Endothelial cell of coronary artery (primary cell): ENCODE measurements at places on chromosomes 4 and X. TPM values are rescaled to one million over a fixed set of nuclear protein-coding genes. Genes with fewer than 3 reads are reported as not detected.

The PABPC1L2B gene
- not detected in 2 replicates for total RNA-seq

The SLC25A14 gene
- 9.3 and 10.4 TPM in 2 replicates for total RNA-seq

The STK32B gene
- 9.8 and 17.7 TPM in 2 replicates for total RNA-seq

The GC gene
- total RNA-seq: not detected in 2 replicates

The CENPVL2 gene
- not detected in 2 replicates for total RNA-seq

The LRAT gene
- total RNA-seq: under 0.01 TPM in 1 of 2 replicates, not detected in the other

The SERPINA7 gene
- not detected in 2 replicates for total RNA-seq

The OFD1 gene
- total RNA-seq: 5.8 and 7.2 TPM in 2 replicates

The CCDC120 gene
- 0.45 and 1.1 TPM in 2 replicates for total RNA-seq

The CACNA1F gene
- total RNA-seq: under 0.01 TPM in 1 of 2 replicates, not detected in the other

The SPANXN3 gene
- not detected in 2 replicates for total RNA-seq

The GYPB gene
- total RNA-seq: not detected in 2 replicates

The FUNDC1 gene
- total RNA-seq: 8.1 and 9.3 TPM in 2 replicates

The FDCSP gene
- not detected in 2 replicates for total RNA-seq

The KIAA1210 gene
- not detected in 2 replicates for total RNA-seq

The NEIL3 gene
- 2.8 and 4.4 TPM in 2 replicates for total RNA-seq

The F8A2 gene
- not detected in 2 replicates for total RNA-seq

The UGT2B15 gene
- total RNA-seq: not detected in 2 replicates

The FRAS1 gene
- 4.1 and 17.2 TPM in 2 replicates for total RNA-seq
